Activated CD4-positive, alpha-beta T cell treated with anti-CD3 and anti-CD28 coated beads, Interleukin-2, amount 10 ng/mL, durations not matched to agents 7 days and 5 days (primary cell): ENCODE measurements at places on chromosomes 1 and 21. TPM values are rescaled to one million over a fixed set of nuclear protein-coding genes. Genes with fewer than 3 reads are reported as not detected.

DNA sequence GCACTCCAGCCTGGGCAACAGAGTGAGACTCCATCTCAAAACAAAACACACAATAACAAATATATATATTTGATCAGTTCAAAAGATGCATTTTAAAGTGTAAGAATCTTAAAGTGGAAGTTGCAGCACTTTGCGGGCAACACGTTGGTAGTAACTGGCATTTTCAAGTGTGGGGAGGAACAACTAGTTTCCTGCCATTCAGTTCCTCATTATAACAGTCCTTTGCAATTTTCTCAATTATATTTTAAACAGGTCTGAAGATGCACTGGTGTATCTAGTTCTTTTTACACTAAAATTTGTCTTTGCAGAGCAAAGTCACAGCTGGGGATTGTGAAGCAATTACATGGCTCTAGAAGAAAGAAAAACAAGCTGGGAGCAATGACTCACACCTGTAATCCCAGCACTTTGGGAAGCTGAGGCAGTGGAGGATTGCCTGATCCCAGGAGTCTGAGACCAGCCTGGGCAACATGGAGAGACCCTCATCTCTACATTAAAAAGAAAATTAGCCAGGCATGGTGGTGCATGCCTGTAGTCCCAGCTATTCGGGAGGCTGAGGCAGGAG, 25.3 kb downstream of the RRAGC start:
- DNase-seq = no peak

- DNase-seq = no peak
These were observed 158.8 kb downstream of the TOMM20 start for GRCh38 chr1:234969581-234970400.

DNA sequence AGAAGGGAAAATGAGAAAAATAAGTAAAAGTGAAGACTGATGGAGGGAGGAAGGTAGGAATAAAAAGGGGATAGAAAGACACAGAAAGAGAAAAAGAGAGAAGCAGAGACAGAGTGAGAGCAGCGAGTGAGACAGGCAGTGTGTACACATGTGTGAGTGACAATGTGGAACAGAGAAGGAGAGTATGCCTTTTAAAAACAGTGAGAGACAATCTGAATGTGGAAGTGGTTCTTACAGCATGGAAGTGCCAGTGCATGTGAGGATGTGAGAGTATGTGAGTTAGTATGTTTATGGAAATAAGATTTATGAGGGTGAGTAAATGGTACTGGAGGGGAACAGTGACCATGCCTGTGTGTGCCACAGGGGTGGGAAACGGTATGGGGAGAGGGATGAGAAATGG, 1.2 kb downstream of the NEGR1 start:
- no peak for DNase-seq

DNA sequence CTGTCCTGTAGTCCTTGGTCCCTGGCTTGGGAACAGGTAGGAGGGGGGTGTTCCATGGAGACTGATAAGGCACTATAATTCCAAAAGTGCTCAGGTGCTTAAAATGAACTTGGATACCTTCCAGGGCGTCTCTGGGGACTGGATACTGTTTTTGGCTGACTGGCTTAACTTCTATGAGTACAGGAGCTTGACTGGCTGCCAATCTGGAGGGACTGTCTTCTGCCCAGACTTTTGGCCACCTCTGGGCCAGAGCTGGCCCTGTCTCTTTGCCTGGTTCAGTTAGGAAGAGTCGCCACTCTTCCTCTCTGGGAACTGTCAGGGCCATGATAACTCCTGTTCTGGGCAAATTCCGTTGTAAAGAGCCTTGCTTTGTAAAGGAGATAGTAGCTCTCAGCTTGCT, 407.0 kb downstream of the TGFB2 start:
- no peak for DNase-seq

DNA sequence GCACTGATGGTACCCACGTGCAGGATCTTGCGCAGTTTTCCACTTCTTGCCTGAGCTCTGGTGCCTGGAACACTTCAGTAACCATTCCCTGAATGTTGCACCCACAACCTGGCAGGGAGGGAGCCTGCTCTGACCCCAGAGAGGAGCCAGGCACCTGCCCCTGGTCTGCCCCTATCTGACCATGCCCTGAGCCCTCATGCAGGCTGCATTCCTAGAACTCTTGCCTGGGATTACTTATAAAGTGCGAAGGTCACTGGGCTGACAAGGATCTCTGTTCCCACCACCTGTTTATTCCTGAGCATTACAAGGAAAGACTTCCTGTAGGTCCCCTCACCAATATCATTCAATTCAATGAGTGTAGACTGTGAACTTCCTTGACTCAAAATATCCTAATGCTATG, 191.9 kb upstream of the FMN2 start:
- no peak for DNase-seq

- no peak for DNase-seq
These were observed 17.0 kb downstream of the AGT start for GRCh38 chr1:230696722-230697437.

GRCh38 chr1:168918860-168919741, 187.4 kb upstream of the ATP1B1 start:
- DNase-seq = no peak

GRCh38 chr1:10340930-10341590, 57.8 kb upstream of the PGD start:
- no peak for DNase-seq

GRCh38 chr21:43922949-43923348, 57.9 kb downstream of the AGPAT3 start:
- DNase-seq = no peak

GRCh38 chr1:205633421-205633976, 1.7 kb upstream of the ELK4 start:
- no peak for DNase-seq

DNA sequence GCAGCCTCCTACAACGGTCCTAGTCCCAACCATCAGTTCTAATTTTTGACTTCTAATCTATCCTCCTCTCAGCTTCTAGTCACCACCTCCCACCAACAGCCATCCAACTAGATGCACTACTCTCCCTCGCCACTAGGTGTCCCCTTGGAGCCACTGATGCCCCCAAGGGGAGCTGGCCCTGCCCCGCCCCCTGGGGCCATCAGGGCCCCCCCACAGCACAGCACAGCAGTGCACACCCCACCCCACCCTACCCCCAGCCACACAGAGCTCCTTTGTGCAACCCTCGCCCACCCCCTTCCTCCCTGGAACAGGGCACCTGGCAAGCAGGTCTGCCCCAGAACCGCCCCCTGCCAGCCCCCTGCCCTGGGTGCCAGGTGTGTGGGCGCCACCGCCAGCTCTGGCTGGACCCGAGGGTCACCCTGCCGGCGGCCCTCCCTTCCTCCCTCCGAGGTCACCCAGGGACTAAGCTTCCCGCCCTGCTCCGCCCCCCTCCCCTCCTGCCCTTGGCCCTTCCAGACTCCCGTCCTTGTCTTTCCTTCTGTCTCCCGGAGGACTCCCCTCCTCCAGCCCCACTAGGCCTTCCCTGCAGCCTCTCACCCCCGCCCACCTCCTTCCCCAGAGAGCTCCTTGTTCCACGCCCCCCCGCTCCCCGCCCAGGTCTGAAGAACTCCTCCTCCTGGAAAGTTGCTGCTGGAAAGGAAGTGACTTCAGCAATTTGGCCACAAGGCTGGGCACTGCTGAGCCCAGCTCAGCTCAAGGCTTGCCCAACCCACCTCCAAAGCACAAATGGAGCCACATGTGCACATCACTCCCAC, 47.0 kb downstream of the AHDC1 start:
- DNase-seq = peak; percentile 79

DNA sequence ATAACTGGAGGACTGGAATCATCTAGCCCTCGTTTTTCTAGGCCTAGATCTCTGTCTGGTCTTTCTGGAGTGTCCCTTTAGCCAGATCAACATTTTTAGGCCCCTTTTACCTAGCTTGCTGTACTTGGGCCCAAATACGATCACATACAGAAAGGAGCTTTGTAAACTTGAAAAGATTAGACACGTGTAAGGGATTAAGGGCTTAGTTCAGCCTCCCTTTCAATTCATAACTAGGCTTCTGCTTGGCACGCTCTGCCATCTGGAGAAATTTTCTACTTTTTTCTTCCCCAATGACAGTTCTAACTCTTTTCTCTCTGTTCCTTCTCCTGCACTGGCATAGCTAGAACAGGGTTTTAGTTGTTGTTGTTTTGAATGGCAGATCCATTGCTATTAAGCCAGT, 153.3 kb upstream of the BEND5 start:
- no peak for DNase-seq

DNA sequence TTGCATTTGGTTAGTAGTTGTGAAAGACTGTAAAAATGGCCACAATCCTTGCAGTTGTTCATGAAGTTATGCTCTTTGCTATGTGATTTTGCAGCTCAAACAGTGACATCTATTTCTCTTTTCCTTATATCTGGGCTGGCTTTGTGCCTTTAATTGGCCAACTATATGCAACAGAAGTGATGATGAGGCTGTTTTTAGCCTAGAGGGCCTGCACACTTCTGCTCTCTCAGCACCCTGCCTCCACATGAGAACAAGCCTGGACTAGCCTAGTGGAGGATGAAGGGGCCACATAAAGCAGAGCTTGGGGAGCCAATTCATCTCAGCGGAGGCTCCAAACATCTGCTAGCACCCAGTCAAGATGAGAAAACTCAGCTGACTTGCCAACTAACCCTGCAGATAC, 339.8 kb downstream of the OMA1 start:
- DNase-seq = no peak

Gene HAO2
- total RNA-seq = not detected

Gene CCDC27
- total RNA-seq = not detected

Gene S100A8
- not detected for total RNA-seq

Gene ARTN
- total RNA-seq = 0.10 TPM

Gene ZNF593OS
- not detected for total RNA-seq

Gene C1orf185
- not detected for total RNA-seq
